ENCODE measurements at places on chromosomes 16 and 17. TPM values are rescaled to one million over a fixed set of nuclear protein-coding genes. Genes with fewer than 3 reads are reported as not detected.

Gene SEC14L1
- total RNA-seq: 68.1 TPM

Gene KRTAP16-1
- total RNA-seq: not detected

Gene FA2H
- total RNA-seq: 0.22 TPM

Gene KRTAP4-1
- not detected for total RNA-seq

Gene CES5A
- not detected for total RNA-seq

Gene ZNF423
- total RNA-seq: not detected

Gene MRPL27
- 64.5 TPM for total RNA-seq

Gene SLC46A1
- total RNA-seq: 2.9 TPM

Gene SAMD14
- total RNA-seq: 3.4 TPM

Gene ODAD4
- 1.4 TPM for total RNA-seq

Gene TLCD2
- 0.86 TPM for total RNA-seq

DNA sequence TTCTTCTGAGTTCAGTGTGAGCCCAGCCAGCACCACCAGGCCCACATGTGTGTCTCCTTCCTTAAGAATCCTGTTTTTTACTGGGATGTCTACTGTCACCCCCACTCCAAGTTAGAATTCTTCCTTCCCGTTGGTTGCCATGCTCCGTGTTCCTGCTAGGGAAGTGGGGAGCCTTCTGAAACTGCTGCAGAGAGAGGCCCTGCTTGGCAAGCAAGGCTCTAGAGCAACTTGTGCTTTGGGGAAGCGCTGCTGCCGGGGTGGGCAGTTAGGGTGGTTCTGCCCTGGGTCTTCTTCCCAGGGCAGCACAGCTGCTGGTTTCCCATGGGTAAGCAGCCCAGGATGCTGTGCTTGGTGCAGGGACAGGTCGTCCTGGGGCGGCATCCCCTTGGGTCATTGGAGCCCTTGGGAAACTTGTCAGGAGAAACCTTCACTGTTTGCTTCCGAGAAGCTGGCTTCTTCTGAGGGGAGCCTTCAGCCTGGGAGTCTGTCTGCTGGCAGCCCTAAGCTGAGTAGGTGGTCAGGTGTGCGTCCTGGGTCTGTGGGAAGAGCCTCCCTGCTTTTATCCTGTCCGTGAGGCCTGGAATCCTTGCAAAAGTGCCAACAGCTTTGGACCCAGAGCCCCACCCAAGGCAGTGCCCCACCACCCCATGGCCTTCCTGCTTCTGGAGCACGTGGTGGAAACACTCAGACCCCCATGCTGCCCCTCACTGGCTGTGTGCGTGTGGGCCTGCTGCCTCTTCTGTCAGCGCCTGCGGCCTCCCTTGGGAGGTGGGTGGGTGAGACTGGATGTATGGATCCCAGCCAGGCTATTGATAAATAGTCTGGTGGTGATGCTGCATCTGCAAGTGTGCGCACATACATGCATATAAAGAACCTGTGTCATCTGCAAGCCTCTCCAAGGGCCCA lies 71.8 kb downstream of the PLD6 start:
- no peak for DNase-seq

DNA sequence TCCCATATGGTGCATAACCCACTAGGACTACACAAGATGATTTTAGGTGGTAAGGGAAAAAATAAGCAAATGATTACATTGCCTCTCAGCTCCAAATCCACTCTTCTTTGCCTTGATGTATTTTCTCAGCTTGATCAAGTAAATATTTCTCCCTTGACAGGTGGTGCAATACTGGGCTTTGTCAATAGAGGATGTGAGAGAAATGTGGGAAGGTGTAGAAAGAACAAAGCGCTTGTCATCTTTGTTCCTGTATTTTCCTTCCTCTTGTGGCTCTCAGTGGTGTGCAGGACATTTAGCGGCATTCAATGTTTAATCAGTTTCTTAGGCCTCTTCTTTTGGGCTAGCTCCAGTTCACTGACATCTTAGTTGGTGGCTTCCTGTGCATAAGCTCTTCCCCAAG lies 1165.8 kb upstream of the GOT2 start:
- no peak for DNase-seq

- DNase-seq: no peak
Observed at GRCh38 chr17:18241229-18241871, 15.9 kb downstream of the LLGL1 start.

DNA sequence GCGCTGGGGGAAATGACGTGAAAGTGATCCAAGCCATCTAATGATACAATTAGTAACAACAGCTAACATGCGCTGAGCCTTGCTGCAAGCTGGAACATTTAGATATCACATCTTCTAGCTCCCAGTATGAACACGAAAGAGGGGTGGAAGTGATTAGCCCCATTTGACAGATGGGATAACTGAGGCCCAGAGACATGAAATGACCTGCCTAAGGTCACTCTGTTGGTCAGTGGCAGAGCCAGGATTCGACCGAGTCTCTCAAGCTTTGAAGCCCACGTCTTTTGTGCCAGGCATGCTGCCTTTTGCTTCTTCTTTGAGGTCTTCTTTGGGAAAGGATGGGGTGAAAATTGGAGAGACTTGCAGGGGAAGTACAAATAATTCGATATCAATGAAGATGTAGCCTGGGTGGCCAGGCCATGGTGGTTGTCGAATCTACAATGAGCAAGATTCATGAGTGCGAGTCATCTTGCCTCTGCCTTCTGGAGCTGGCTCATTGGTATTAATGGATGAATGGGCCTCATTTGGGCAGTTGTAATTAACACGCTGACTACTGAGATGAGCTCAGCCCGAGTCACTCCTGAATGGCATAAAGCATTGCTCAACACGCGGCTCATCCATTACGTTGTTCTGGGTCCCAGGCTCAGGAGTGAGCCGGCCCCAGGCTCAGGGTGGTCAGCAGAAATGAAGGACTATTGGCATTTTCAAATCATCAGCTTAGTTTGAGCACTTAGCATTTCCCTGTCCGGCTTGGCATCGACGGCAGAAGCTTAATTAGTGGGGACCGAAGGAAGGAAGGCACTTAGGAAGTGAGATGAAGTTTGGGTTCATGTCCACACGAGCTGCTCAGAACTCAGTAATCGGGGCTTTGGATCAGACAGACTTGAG lies 28.0 kb upstream of the GPRC5B start:
- DNase-seq: no peak

GRCh38 chr16:79329166-79329521 lies 271.4 kb downstream of the MAF start:
- DNase-seq: no peak

DNA sequence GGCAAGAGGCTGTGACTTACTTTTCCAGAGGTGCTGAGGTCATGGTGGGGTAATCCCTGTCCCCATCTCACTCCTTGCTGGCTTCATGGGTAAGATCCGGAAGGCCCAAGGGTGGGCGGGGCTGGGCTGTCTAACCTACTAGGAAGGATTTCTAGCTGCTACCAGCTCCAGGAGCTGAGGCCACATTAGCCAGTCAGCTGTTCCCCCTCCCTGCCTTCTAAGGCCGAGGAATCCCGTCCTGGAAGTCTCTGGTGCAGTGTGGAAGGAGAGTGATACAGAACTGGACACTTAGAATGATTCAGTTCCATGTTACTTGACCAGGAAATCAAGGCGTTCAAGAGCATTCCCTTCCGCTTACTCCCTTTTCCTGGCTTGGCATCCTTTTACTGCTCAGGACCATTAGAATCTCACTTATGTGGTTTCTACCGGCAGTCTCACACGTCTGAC lies 8.9 kb downstream of the GNGT2 start:
- DNase-seq: no peak

GRCh38 chr17:44334727-44335126 lies 10.1 kb upstream of the SLC25A39 start:
- no peak for DNase-seq

DNA sequence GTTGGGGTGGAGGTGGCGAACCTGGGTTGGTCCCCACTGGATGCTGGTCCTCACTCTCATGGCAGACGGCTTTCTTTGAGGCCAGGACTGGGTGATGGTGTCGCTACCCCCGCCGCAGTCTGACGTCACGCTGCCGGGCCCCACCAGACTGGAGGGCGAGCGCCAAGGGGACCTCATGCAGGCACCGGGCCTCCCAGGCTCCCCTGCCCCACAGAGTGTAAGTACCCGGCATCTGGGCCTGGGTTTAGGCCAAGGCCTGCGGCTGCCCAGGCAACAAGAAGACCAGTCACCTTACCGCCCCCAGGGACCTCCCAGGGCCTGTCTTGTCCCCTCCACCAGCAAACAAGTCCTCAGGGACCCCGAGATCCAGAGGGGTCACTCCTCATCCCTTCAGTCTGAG lies 17.7 kb downstream of the FOXN1 start:
- no peak for DNase-seq

DNA sequence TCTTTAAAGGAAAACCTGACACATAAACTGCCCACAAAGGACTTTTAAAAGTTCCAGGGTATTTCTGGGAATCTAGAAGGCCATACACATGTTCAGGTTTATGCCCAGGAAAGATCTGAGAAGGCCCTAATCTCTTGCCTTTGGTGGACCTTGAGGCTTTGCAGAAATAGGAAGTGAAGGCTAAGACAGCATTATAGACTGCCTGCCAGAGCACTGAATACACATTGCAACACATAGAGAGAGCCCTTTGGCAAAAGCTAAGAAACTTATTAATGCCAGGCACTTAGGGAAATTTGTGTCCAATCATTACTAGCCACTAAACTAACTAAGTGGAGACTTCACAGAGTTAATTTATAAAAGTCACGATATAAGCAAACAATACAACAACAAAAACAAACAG lies 70.4 kb downstream of the MMD start:
- no peak for DNase-seq

- DNase-seq: peak; percentile 66
Observed at GRCh38 chr17:28982131-28982793, 23.6 kb downstream of the SEZ6 start.

DNA sequence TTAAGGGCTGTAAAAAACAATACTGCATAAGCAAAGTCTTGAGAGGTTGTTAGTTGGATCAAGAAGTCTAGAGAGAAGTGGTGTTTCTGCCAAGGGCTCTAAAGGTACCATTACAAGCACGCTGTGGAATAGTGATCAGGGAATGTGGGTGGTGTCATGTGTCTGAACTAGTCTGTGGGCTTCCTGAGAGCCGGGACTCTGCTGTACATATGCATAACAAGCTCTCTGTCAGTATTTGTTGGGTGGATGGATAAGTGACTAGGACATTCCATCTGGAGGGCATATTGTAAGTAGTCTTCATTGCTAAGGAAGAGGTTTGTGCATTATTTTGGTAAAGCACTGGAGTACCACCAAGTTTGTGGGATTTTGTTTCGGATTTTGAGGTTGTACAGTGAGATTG lies 209.5 kb downstream of the LGALS9B start:
- no peak for DNase-seq

DNA sequence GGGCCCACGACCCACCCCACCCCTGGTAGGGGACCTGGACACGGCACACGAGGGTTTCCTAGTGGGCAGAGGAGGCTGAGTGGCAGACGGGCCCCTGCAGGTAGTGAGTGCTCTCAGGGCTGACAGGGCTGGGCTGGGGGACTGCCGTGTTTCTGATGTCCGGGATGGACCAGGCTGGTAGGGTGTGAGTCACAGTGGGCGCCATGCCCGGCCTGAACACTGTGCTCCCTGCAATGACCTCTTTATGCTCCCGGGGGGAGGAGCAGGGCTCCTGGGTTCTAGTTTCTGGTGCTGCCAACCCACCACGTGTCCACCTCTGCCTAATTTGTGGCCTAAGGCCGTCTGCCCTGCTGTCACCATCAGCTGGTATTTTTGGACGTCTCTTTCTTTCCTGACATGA lies 26.3 kb downstream of the ARHGAP23 start:
- no peak for DNase-seq

- no peak for DNase-seq
Observed at GRCh38 chr16:23280483-23280967, 21.6 kb upstream of the SCNN1B start.

GRCh38 chr16:81921843-81922584 lies 89.3 kb downstream of the SDR42E1 start:
- no peak for DNase-seq

DNA sequence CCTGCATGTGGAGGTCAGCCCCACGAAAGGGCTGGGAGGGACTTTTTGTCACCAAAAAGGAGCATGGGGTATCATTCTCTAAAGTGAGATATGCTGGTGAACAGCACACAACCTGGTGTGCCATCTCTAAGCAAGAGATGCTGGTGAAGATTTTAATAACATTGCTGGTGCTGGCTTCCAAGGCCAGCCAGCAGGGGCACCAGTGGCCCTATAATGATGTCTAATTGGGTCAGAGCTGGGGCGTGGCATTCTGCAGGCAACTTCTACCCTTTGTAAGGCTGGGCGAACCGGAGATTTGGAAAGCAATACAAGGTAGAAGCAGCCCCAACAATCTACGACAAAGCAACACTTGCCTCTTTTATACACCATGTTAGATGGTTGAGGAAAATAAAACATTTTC lies 16.8 kb downstream of the SDR42E1 start:
- DNase-seq: no peak

DNA sequence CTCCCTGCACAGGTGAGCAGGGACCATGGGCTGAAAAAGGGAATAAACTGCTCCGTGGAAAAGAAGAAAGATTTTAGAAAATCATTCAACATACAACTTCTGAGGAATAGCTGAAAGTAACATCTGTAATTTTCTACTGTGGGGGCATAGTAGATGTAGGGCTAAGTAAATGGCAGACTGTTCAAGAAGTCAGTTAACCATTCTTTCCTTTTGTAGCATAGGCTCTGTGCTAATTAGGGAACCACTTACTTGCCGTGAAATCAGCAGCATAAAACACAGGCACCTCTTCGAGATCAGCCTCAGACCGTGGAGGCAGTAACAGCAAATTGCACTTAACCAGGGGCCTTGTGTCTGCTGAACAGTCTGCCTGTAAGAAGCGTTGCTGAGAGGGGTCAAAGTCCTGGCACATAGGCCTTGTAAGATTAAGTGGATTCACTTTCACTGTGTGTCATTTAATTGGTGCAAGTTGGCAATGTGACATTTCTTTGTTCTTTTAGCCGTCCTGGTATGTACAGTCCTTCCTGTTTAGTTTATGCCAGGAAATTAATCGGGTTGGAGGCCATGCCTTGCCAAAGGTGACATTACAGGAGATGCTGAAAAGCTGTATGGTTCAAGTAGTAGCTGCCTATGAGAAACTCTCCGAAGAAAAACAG lies 10.4 kb downstream of the COG1 start:
- DNase-seq: no peak

- no peak for DNase-seq
Observed at GRCh38 chr17:44777394-44778348, 18.9 kb downstream of the ADAM11 start.

- DNase-seq: no peak
Observed at GRCh38 chr16:70576431-70577255, 53.0 kb downstream of the SF3B3 start.

- DNase-seq: peak; percentile 41
Observed at GRCh38 chr17:27846042-27846655, 45.8 kb upstream of the NOS2 start.

GRCh38 chr17:76107509-76107908 lies 3.9 kb upstream of the EXOC7 start:
- DNase-seq: no peak

- no peak for DNase-seq
Observed at GRCh38 chr17:73765824-73766563, 121.7 kb upstream of the SDK2 start.

DNA sequence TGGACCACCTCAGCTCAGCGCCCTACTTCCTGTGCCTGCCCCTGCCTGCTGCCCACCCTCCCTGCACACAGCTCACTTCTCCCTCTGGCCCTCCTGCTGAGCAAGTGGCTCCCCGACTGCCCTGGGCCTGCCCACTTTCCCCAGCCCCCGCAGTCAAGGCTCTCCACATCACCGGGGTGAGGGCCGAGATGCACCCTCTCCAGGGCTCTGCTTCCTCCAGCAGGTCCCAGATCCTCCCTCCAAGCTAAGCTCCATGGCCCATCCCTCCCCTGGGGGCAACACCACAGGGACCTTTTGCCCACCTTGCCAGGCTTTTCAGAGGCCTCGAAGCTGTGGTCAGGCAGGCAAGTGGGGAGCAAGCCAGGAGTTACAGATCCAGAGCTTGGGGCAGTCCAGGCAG lies 820.2 kb downstream of the KCNJ18 start:
- no peak for DNase-seq
